CD4-positive, alpha-beta T cell (primary cell): ENCODE measurements at places on chromosomes 7 and 10.

GRCh38 chr10:69472544-69472943, 21.3 kb downstream of the TSPAN15 start:
- no peak for DNase-seq

DNA sequence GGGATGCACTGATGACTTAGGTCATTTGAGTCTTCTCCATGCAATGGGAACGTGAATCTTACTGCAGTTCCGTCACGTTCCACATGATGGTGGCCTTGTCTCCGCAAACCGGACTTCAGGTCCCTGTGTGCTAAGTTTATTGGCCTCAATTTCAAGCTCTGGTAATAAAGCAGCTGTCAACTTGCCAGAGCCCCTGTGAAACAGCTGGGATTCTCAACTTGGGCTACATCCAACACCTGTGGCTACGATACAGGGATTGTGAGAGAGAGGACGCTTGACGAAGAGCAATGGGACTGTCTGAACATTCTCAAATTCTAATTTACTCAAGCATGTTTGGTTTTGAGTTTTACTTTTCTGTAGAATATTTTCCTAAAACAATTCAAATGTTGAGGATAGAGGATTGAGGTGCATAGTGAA, 174.2 kb downstream of the PTN start:
- DNase-seq, result no peak

GRCh38 chr10:47130491-47130890, 169.5 kb upstream of the GDF10 start:
- no peak for DNase-seq

DNA sequence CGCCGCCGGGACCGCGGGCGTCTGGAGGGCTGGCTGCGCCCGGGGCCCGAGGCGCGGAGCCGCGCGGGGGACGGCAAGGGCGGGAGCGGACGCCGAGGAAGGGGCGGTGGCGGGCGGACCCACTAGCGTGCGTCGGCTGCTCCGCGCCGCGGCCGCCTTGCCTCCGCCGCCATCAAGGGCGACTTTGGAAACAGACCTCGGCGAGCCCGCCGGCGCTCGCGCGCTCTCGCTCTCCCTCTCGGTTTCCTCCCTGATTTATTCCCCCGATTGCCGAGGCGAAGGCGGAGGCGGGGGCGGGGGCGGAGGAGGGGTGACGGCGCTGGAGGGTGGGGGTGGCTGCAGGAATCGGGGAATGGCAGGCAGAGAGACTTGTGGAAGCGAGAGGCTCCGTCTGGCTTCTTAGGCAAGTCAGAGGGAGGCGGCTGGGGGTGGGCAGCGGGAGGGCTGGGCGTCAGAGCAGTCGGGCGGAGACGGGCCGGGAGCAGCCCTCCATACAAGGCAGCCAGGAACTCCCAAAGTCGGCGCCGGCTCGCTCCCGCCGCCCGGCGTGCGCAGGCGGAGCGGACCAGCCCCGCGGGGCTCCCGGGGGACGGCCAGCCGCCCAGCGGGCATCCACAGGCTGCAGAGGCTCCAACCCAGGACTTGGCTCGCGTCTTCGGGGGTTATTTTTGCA, at the start of gene CACNA2D1:
Gene CACNA2D1, minus strand, starts transcription at position 231 of the 673 bp plus-strand sequence.
- DNase-seq, result no peak

DNA sequence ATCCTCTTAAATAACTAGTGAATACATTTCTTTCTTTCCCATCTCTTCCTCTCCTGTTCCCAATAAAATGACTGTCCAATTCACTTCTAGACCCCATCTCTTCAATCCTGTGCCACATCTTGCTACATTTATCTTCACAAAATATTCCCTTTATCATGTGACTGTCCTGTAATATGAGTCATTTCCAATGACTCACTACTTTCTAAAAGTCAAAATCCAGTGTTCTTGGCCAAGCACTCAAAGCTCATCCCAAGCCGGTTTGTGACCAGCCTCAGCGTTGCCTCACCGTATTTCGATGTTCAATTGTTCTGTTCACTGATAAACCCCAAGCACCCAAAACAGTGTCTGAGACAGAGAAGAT, 104.7 kb downstream of the PARD3 start:
- no peak for DNase-seq
